ENCODE measurements at places on chromosomes 1 and 21.

DNA sequence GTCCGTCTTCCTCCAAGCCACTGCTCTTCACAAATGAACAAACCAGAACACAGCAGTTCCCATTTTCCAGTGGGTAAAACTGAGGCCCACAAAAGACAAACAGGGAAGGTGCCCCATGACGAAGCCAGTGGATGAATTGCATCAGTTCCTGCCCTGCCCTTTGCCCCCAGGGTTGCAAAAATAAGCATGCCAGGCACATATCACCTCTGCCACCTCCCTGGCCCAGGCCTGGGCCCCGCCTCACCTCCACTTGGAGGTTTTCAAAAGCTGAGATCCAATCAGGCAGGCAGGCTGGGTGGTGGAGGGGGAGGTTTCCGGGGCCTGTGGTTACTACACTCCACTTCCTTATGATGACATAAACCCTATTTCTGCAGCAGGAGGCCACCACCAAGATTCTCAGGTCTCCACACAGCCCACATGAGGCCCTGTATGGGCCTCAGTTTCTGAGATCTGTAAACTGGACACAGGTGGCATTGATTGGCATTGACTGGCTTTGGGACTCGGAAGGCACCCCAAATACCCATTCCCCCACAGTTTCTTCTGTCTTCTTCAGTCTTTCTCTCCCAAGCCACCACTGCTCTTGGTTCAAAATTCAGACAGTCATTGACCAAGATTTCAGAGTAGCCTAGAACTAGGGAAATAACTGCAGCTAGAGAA, 4.1 kb downstream of the KIF21B start:
- DNase-seq = no peak

GRCh38 chr21:35819134-35819533, 241.2 kb downstream of the SETD4 start:
- no peak for DNase-seq

GRCh38 chr1:59691261-59691660, 123.5 kb upstream of the HOOK1 start:
- no peak for DNase-seq

GRCh38 chr1:34478515-34479076, 276.3 kb upstream of the GJB5 start:
- no peak for DNase-seq

DNA sequence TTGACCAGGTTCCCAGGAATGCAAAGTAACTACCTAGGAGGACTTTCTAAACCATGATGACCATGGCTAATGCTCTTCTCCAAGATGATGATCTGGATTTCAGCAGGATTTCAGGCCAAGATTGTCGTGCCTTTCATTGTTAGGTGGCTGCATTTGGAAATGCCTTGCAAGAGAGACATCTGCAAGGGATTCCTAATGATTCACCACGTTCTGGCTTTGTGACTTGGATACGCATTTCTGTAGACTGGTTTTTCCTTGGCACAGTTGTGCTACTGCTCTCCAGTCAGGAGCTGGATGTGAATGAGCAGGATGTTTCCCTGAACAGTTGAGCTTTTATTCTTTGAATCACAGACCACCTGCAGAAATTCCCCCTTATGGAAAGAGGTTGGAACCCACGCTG, 212.4 kb downstream of the BACH1 start:
- no peak for DNase-seq

- DNase-seq = no peak
Measured at GRCh38 chr1:89166705-89167104, 9.1 kb downstream of the GBP7 start.

DNA sequence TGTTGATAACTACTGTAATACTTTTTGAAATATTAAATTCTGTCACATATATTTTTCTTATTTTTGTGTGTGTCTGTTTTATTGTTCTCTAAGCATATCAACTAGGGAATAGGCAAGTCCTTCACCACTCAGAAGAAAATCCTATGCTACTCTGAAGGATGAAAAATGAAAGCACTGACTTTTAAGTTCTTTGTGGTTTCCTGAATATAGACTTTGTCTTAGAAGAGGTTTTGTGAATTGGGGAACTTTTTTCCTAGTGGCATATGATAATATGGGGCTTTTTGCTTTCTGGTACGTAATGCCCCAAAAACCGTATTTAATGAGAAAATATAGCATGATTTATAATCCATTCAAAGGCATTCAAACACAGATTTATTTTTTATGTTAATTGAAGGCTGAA, 136.0 kb downstream of the SNX7 start:
- DNase-seq = no peak

- no peak for DNase-seq
Measured at GRCh38 chr1:206500046-206500445, 7.3 kb upstream of the RASSF5 start.

- DNase-seq = no peak
Measured at GRCh38 chr21:45093035-45093532, 18.7 kb downstream of the ADARB1 start.

DNA sequence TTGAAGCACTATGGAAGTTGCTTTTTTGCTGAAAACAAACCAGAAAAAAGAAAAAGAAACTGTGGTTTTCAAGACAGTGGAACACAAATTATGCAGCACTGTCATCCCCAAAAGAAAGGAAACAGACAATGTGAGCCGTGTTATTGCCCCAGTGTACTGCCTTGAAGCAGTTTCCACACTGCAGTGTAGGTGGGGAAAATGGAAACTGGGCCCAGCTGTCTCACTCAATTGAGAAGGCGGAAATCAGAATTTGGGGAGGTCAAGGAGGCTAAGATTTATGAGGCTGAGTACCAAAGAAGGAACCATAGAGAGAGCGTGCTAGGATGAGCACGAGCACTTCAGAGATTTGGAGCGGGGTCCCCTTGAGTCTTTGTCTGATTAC, 55.5 kb downstream of the MPZL1 start:
- DNase-seq = no peak

DNA sequence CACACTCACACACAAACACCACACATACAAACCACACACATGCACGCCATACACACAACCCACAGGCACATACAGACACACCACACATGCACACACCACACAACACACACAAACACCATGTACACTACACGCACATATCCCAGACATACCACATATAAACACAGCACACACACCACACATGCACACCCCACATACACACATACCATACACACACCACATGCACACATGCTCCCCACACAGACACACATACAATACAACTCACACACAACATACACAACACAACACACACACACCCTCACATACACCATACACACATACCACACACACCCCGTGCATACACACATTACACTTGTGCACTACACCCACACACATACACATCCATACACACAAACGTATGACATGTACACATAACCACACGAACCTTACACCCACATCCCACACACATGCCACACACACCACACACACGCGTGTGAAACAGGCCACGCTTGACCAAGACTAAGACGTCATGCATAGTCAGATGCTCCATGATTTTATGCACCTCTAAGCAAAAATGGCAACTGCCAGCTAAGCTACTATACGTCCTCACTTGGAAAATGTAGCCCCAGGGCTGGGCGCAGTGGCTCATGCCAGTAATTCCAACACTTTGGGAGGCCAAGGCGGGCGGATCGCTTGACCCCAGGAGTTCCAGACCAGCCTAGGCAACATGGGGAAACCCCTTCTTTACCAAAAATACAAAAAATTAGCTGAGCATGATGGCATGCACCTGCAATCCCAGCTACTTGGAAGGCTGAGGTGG, 77.4 kb upstream of the TMPRSS2 start:
- DNase-seq = peak; percentile 38

GRCh38 chr1:67771749-67772148, 61.5 kb downstream of the GNG12 start:
- no peak for DNase-seq

DNA sequence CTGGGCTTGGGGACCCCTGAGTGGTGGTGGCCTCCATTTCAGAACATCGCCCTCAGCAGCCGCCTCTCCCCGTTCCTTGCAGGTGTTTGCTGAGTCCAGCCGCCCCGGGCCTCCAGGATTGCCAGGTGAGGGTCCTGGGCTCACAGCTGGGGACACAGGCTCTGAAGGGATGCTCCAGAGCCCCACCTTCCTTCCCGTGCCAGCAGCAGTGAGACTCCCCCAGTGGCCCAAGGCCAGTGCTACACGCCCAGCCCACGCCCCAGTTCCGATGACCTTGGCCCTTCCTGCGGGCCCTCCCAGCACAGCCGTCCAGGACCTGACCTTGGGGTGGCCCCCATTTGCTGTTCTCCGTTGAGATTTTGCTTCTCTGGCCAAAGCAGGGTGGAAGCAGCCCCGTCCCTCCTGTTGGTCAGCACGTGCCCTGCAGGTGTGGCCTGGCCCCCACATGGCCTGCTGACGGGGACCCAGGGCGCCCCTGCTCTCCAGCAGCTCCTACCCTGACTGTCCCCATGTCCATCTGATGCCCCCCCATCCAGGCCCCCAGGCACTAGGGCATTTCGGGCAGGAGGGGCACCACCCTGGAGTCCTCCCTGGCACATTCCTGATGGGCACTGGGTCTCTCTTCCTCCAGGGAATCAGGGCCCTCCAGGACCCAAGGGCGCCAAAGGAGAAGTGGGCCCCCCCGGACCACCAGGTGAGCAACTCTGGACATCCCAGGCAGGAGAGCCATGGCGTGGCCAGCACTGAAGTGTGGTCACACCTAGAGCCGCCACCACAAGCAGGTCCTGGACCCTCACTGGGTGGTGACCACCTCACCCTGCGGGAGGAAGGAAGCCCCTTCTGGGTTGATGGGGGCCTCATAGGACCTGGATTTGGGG, 45.0 kb downstream of the SLC19A1 start:
- DNase-seq = peak; percentile 58

DNA sequence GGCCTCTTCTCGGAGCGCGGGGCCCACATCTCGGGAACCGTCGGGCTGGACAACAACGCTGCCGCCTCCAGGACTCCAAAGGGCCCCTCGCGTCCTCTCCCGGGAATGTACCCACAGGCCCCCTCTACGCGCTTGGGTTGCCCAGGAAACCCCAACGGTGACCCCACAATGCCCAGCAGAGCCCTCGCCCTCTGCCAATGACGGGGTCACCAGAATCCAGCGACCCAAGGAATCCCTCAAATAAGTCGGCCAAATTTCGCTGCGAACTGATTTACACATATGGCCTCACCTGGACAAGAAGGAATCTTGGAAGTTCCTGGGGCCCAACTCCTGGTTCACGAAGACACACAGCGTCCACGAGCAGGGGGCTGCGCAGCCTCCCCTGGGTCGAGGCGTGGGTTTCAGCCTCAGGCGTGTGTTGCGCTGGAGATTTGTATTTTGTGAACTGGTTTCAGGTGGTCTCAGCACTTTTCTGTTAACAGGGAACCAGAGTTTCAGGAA, 78.1 kb downstream of the DESI2 start:
- DNase-seq = peak; percentile 71

DNA sequence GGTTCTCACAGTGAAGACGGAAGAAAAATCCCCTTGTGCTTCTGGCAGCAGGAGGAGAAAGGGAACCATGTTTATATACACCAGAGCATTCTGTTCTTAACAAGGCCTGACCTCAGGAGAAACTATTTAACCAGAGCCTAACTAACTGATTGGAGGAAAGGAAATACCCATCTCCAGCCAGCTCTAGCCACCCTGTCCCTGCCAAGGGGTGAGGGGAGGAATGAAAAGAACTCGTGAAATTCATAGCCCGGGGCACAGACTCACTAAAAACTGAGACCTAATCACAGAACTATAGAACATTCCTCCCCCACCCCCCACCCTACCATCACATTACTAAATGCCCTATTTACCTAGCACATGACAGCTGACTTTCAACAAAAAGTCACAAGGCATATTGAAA, 65.0 kb downstream of the KCNH1 start:
- no peak for DNase-seq

DNA sequence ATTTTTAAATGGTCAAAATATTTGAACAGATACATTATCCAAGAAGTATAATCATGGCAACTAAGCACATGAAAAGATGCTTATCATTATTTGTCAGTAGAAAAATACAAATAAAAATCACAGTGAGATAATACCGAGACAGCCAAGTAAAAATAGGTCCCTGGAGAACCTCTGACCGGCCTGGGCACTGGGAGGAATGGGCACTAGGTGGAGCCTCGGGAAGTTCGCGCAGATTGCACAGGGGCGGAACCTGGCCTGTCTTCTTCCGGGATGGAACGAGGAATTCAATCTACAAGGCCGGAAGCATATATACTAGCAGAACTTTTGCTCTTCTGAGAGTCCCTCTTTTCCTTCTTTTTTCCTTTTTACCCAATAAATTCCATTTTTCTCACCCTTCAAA, 148.5 kb upstream of the CHRM3 start:
- no peak for DNase-seq

GRCh38 chr1:56967900-56968832, 2.4 kb upstream of the C8B start:
- DNase-seq = no peak

GRCh38 chr1:46368791-46369190, 25.3 kb upstream of the FAAH start:
- no peak for DNase-seq

- DNase-seq = no peak
Measured at GRCh38 chr1:226364514-226364899, 43.4 kb downstream of the PARP1 start.

- no peak for DNase-seq
Measured at GRCh38 chr1:205373022-205373797, 16.5 kb upstream of the KLHDC8A start.

DNA sequence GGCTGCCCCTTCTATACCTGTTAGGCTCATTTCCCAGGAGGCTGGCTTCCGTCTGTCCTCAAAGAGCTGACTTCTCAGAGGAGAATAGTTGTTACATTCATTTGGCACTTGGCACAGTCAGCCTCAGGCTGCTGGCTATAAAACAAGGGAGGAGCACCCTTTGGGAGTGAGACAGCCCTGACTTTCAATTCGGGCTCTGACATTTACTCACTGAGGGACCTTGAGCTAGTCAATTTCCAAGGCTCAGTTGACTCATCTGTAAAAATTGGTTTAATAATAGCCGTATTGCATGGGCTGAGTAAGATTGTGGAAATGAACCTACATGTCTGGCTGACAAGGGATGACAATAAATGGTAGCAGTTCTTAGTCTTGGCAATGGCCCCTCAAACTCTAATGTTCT, 13.7 kb downstream of the ALX3 start:
- DNase-seq = no peak

DNA sequence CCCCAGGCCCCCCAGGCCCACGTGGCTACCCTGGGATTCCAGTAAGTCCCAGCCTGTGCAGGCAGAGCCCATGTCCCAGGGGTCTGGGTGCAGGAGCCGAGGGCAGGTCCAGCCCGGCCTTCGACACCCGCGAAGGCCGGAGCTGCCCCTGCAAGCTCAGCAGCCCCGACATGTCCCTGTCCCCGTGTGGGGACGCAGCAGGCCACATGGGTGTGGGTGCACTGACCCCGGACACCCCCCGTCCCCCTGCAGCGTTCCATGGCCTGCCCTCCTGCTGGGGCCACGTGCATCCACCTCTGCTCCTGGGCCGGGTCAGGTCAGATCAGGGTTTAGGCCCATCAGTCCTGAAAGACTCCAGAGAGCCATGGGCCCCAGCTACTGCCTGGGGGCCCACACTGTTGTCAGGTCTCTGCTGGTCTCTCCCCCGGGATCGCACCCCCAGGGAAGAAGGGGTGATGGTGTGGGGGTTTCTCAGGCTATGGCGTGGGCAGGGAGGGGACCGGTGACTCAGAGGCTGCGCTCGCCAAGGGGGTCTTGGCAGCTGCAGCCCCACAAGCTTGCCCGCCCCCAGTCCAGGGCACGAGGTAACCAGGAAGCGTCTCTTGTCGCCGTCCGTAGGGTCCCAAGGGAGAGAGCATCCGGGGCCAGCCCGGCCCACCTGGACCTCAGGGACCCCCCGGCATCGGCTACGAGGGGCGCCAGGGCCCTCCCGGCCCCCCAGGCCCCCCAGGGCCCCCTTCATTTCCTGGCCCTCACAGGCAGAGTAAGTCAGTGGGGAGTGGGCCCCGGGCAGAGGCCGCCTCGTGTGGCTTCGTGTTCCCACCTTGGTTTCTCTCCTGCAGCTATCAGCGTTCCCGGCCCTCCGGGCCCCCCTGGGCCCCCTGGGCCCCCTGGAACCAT, 37.5 kb downstream of the SLC19A1 start:
- DNase-seq = peak; percentile 52
